ENCODE measurements at places on chromosomes 11 and 22.

DNA sequence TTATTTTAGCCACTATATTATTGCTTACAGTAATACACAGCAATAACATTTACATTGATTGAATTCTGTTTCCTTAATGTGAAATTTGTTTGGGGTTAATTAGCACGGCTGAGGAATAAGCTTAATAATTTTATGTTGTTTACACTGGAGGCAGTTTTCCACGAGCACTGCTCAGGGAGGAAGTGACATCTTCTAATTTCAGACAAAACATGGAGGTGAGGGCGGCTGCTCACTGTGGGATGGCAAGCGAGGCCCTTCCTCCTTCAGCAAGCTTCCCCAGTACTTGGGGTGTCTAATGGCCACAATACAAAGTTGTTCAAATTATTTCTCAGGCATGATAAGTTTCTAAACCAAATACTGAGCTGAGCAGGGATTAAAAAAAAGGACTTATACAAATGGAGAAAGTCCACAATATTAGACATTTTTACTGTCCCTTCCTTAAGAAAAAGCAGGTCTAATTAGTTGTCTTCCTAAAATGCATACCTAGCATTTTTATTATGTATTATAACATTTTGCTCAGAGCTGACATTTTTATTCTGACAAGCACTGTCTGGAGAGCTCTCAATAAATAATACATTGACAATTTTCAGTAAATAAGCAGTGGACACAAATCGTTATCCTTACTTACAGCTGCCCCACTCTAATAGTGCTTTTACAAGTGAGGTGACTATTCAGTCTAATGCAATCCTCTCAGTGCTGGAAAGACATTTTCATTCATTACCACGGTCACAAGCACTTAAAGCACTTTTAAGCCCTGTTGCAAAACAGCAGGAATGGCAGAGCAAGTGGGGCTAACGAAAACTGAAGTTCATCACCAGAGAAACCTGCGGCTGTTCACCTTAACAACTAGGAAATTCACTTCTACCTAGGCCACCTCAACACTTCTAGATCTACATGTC lies 56.2 kb downstream of the SOX6 start:
- DNase-seq: no peak

DNA sequence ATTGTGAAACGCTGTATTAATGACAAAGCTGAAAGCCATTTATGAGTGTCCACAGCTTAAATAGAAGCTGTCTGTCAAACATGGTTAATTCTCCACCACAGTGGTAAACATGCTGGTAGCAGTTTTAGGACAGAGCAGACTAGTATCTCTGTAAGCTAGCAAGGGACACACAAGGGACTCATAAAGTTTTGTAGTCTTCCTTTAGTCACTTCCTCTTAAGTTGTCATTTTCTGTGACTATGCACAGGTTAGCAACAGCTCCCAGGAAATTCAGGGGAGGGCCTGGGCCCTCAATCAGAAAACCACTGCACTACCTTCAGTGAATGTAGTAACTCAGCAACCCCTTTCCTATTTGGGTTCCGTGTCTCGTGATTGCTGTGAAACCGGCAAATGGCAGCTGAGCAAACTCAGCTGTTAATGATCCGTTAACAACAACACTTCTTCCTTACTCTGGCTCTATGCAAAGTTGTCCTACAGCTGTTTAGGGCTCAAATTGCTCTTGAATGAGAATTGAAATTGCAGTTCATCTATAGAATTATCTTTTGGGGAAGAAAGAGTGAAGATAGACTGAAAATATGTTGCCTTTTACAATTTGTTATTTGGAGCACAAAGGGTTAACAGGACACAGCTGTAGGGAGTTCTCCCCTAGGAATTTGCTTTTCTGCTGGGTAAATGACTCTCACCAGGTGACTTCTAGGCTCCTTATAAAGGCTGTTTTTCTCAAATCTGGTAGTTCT lies at the start of gene MMP26:
TSS of gene MMP26 (plus strand) at position 731 of the 736 bp plus-strand sequence.
- no peak for DNase-seq

DNA sequence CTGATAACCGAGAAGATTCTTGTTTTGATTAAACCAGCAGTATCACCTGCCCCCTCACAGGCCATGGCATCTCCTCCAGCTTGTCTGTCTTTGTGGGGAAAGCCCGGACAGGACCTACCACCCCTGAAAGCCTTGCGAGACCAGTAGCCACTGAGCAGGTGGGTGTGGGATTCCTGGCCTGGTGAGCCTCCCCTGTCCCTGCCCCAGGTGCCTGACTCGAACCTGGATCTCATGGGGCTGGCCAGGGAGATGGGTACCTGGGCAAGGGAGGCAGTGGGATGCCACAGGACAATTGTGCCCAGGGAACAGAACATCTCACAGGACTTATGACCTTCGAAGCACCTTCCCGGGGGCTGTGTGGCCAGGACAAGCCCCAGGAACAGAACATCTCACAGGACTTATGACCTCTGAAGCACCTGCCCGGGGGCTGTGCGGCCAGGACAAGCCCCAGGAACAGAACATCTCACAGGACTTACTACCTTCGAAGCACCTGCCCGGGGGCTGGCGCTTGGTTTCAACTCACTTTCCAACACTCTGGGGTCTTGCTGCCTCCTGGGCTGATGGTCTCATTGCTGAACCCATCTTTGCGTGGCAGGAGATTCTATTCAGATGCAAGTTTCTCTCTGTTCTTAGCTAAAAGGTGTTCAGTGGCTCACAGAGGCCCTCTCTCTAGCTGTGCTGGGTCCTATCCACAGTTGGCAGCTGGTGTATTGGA lies 854.5 kb downstream of the BRD1 start:
- DNase-seq: no peak

GRCh38 chr11:118108513-118108912 lies 21.8 kb upstream of the SMIM35 start:
- no peak for DNase-seq

GRCh38 chr22:50434849-50435248 lies 40.0 kb downstream of the SBF1 start:
- DNase-seq: no peak
